ENCODE measurements at places on chromosomes 6 and 20.

DNA sequence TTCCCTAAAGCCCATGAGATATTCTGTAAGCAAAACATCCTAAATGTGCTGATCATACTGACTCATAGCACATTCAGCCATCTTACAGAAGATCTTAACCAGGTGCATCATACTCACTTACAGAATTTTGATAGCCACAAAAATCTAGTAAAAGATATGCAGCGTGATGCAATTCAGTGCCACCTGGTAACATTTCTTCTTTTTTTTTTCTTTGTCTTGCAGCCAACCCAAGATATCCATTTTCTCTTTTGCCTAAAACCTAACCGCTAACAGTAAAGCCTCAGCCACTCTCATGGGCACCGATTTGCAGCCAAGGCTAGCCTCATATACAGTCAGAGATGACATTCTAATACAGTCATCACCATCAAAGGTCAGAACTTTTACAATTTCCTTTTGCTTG is 293.3 kb downstream of the HACE1 start:
- DNase-seq, result no peak

DNA sequence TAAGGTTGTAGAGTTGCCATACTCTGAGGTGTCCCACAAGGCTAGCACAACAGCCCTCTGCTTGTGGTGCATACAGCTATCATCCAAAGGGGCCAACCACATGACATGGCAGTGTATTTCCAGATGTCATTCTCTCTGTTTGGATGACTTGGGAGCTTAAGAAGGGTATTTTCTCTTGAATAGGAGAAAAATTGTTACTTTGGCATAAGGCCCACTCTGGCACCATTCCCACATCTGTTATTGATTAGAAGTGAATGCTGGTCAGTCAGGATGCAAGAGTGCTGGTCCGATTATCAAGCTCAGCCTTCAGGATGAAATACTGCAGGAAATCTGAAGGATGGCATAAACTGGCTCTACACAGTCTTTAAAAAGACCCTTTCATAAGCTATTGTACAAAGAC is 83.6 kb upstream of the C20orf144 start:
- no peak for DNase-seq

GRCh38 chr6:87054143-87054833 is 40.6 kb downstream of the CGA start:
- no peak for DNase-seq

DNA sequence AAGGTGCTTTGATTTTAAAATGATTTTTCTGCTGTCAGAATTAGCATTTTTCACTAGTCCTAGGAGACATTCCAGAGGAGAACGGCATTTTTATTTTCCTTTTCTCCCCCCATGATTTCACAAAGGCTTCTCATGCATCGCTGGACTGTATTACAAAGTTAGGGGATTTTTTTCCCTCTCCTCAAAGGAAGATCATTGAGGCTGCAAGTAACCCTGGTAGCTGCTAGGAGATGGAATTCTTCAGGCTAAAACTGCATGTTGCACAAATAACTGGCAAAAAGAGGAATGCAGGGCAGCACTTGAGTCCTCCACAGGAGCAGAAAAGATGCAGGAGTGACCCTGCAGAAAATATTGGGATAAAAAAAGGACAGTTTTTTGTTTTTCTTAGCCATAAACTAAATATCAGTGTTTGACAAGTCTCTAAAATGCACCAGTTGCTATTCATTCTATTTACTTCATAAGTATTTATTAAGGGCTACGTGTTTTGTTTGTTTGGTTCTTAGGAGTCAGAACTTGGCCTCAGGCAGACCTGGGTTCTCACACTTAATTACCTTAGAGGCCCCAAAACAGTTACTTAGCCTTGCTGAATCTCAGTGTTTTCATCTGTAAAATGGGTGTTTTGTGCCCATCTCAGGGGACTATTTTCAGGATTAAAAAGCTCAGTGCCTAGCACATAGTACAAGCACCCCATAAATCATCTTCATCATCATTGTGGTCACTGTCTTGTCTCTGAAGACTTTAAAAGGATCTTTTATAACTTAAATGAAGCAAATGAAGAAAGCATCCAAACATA is 144.5 kb upstream of the ID4 start:
- peak; percentile 4 for DNase-seq

GRCh38 chr6:170092826-170093225 is 198.1 kb downstream of the DLL1 start:
- no peak for DNase-seq

DNA sequence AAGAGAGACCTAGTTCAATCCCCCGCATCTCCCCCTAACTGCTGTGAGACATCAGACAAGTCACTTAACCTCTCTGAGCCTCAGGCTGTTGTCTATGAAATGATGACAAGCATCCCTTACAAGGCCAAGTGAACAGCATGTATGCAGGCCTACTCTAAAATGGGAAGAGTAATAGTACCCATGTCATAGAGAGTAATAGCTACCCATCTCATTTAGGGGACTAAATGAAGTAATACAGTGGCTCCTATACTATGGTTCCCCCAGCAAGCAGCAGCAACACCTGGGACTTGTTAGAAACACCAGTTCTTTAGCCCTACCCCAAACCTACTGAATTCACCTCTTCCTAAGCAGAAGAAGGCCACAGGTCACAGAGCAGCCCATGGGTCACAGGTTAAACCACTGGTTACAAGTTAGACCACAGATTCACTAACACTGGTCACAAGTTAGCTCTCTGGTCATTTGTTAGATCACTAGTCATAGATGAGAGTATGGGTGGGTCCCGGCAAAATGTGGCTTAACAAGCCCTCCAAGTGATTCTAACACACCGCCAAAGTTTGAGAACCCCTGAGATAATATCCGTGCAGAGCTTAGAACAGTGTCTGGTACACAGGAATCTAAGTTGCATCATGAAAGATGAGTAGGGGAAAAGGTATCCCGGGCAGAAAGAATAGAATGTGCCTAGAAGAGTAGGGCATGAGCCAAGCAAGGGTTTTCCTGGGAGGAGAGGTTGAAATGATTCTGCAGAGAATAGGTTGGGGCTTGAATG is 1.4 kb downstream of the DEFB124 start:
- no peak for DNase-seq

- DNase-seq, result no peak
These were observed 24.5 kb downstream of the HLA-F start for GRCh38 chr6:29747688-29748250.

DNA sequence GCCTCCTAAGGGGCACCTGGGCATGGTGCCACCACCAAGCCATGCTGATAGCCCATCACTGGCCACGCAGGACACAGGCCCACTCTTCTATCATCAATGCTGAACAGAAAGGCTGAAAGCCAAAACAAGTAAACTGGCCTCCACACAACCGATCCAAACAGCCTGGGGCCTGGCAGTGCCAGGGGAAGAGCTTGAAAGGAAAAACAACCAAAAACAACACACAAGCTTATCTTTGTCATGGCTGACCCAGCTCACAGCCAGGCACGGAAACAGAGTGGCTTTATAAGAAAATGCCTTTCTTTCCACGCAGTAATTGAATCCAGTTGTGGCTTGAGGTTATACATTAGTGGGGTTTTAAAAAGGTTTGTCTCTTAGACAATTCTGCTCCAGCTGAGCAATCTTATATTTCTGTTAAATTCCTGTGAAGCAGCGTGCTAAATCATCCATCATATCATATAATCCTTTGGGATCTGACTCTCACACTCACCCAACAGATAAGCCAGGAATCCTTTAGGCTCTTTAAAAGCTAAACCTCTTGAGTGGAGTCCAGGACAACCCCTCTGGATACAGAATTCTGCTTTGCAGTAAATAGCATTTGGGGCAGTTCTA is 65.4 kb upstream of the SLC22A16 start:
- no peak for DNase-seq

GRCh38 chr20:57322476-57322875 is 7.1 kb upstream of the SPO11 start:
- no peak for DNase-seq

GRCh38 chr6:95515975-95516374 is 61.4 kb upstream of the MANEA start:
- no peak for DNase-seq

- DNase-seq, result no peak
These were observed 4.2 kb downstream of the KCNB1 start for GRCh38 chr20:49478266-49478665.

DNA sequence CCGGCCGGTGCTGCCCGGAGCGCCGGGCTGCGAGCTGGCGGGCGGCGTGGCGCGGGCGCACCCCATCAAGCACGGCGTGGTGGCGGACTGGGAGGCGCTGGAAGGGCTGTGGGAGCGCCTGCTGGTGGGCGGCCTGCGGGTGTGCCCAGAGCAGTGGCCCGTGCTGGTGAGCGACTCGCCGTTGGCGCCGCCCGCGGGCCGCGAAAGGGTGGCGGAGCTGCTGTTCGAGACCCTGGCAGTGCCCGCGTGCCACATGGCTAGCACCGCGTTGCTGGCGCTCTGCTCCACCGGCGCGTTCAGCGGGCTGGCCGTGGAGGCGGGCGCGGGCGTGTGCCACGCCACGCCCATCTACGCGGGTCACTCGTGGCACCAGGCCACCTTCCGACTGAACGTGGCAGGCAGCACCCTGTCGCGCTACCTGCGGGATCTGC is 517 bp downstream of the ACTL10 start:
- DNase-seq, result no peak

- no peak for DNase-seq
These were observed 29.9 kb downstream of the ADTRP start for GRCh38 chr6:11748591-11749210.

GRCh38 chr6:20681243-20681684 is 147.0 kb downstream of the CDKAL1 start:
- no peak for DNase-seq

GRCh38 chr20:4375881-4376280 is 345.8 kb upstream of the PRND start:
- DNase-seq, result no peak

DNA sequence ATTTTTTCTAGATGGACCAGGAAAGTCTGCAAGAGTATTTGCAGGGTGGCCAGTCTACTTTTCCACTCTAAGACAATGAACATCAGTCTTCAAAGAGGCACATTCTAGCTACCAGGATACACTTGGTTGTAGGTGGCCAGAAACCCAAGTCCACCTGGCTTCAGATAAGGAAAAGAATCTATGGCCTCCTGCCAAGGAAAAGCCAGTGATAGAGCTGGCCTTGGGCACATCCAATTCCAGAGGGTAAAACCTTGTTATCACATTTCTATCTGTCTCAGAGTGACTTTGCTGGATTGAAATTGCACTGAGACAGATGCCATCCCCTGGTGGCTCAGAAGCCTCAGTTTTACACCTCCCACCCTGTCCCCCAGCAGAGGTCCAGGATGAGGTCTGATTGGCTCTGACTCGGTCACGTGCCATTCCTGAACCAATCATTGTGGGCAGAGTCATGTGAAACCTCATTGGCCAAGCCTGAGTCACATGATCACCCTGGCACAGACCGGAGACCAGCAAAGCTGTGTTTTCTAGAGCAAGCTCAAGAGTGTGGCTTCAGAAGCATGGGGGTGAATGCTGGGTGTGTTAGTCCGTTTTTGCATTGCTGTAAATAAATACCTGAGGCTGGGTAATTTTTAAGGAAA is 497.4 kb upstream of the SULF2 start:
- no peak for DNase-seq

DNA sequence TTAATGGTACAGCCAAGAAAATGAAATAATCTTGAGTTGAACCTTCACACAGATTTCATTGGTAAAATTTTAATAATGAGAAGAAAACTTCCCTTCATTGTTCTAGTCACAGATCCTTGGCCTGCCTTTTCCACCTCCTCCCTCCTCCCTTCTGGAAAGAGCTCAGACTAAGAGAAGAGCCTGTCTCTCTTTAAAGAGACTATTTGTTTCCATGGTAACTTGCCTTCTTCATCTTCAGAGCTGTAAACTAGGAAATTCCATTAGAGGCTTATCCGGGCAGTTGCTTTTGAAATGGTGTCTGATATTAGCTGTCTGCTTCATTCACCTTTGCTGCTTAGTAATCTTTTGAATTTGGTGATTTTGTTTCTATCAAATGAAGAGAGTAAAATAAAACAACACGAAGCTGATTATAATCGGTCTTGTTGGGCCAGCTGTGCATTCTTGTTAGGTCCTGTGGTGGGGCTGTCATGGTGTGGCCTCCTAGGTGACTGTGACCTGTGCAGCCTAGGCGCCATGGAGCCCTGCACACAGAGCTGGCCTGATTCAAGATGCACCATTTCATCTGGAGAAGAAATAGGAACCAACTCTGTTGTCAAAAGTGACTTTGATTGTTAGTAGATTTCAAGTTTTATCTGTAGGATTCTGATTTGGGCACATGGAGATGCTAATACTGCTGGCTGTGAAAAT is 96.7 kb downstream of the MAP3K7 start:
- no peak for DNase-seq

DNA sequence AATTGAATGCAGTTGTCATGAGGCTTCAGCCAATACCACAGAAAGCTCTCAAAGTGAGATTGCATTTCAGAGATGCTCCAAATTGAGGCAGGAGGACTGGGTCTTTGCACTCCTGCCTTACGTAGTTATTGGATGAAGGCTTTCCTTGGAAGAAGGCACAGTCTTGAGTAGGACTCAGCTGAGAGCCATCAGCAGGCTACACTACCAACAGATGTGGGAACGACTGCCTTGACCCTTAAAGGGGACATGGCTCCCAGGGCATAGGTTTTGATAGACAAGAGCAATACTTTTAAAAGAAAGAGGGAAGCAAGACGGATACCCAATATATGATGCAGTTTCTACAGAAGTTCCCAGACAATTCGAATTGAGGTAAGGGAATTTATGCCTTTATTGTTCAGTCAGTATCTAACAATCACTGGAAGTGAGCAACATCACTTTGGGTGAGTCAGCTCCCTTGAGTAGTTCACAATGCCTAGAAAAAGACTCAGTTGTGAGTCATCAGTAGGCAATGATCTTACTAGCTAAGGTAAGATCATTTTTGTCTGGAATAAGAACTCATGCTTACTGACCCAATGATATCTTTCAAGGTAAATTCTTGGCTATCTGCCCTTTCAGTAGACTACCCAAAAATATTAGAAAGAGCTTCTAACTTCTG is 390.8 kb downstream of the GJA1 start:
- no peak for DNase-seq

DNA sequence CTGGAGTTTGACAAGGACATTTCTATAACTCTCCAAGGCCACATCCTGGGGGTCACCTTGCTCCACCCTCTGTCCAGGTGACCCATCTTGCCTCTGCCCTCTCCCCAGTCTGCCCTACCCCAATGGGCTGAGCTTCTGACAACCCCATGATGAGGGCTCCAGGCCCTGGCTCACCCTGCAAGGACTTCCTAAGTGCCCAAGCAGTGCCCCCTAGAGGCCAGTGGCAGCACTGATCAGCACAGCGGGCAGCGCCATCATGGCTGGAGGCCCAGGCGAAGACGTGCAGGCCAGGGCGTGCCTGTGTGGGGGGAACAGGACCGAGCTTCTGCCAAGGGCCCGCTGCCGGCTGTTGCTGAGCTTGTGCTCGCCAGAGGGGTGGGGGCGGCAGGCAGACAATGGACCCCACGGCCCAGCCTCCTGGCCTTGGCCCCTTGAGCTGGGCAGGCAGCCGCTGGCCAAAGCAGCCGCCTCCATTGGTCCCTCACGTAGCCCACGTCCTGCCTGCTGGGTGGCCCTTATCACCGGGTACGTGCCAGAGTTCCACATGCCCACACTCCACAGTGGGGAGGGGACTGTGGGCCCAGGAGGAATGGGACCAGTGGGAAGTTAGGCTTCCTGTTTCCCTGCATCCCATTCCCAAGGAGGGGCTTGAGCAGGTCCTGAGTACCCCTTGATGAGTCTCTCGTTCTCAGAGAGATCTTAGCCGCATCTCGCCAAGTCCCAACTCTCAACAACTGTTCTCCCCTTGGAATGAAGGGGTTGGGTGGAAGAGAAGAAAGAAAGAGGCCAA is 64.3 kb downstream of the MRPL14 start:
- DNase-seq, result no peak

All from NCI-H1694 treated with DMSO at 0.1 percent for 48 hours (cell line).